ENCODE measurements at places on chromosomes 12 and 14.

DNA sequence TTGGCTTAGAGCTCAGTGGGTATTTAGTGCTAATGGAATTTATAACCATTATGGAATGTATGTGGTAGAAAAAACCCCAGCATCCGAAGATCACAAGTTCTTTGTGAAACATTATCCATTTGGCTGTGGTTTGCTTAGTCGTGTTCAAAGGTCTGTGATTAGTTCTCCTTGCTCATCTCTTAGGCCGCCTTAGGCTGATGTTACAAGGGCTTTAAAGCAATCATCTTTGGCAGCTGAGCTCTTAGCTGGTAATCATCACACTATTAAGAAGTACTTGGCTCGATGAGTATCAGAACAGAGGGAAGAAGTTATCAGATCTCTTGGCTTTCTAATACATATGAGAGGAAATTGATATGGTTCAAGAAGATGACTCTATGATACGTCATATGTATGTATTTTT lies 124.1 kb upstream of the E2F7 start:
- no peak for DNase-seq

- no peak for DNase-seq
Measured at GRCh38 chr14:88879022-88879421, 54.6 kb downstream of the TTC8 start.

- no peak for DNase-seq
Measured at GRCh38 chr14:103144085-103144484, 20.8 kb downstream of the TNFAIP2 start.

GRCh38 chr12:90199006-90199405 lies 490.4 kb upstream of the ATP2B1 start:
- no peak for DNase-seq

- DNase-seq: no peak
Measured at GRCh38 chr14:102591372-102591943, 991 bp upstream of the RCOR1 start.

GRCh38 chr14:104597576-104597975 lies 7.0 kb downstream of the TMEM179 start:
- no peak for DNase-seq

DNA sequence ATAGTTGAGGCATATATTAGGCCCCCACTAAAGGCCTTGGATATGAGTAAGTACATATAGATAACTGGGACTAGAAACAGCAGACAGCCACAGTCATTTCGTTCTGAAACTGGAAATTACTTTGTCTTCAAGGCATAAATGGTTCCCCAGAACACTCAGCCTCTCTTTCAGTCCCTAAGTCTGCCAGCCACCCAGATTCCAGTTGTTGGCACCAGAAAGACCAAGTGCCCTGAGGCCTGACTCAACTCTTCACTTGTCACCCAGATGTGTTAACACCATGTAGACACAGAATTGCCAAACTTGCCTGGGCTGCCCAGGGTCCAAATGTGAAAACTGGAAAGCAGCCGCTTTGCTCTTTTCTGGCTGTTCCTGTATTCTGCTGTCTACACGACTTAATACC lies 3.0 kb upstream of the LGALS3 start:
- DNase-seq: no peak

- no peak for DNase-seq
Measured at GRCh38 chr12:89217472-89217871, 134.8 kb downstream of the DUSP6 start.

- no peak for DNase-seq
Measured at GRCh38 chr12:118513611-118514010, 137.3 kb downstream of the SUDS3 start.

- no peak for DNase-seq
Measured at GRCh38 chr12:92439420-92439805, 263.4 kb upstream of the PLEKHG7 start.

DNA sequence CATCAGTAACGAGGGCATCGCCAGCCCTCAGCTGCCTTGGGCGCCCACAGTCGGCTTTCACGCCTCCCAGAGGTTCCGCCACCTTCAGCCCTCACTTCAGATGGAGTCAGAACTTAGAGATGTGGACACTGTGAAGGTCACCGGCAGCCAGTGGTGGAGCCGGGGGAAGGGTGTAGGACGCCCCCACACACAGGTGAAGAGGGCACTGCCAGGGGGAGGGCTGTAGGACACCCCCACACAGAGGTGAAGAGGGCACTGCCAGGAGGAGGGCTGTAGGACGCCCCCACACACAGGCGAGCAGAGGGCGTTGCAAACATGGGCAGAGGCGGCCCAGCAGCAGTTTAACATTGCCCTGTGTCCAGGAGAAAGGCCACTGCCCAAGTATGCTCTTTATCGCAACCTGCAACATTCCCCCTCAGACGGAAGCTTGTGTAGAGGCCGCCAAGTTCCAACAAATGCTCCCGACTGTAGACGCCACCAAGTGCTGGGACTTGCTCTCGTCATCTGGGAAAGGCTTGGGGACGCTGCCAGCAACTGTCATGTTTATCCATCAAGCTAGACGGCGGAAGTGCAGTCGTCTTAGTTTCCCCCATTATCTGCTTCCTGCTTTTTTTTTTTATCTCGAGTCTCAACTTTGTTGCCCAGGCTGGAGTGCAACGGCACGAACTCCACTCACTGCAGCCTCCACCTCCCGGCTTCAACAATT lies 4.9 kb upstream of the ANKLE2 start:
- DNase-seq: peak; percentile 70

- no peak for DNase-seq
Measured at GRCh38 chr14:92603309-92604242, 90.0 kb downstream of the RIN3 start.

DNA sequence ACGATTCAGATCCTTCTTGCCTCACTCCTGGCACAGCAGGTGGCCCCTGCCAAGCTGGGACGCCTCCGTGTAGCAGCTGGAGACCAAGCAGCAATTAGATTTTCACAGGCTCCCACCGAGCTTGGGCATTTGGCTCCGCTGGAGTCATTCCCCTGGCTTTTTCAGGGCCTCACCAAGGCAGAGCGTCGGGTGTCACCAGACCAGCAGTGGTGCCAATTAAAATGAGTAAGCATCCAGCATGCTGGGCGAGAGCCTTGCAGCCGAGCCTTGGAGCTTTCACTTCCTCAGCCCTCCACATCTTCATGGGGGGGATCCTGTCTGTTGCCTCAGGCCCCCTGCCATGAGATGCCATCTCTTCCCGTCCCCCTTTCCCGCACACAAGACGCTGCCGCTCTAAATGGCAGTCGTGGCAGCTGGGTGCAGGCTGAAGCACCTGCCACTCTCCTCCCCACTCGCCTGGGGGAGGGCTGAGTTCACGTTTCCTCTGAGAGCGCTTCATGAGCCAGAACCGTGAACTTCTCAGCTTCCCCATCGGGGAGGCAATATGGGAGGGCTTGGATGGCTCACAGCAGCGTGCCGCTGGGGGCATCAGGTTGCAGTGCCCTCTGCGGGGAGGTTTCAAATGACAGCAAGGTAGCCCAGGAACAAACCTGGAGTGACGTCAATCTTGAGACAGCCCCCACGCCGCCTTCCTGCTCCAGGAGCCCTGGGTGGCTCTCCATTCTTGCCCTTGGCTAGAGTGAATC lies 11.7 kb downstream of the TPCN1 start:
- no peak for DNase-seq

- no peak for DNase-seq
Measured at GRCh38 chr14:41785696-41786095, 179.0 kb downstream of the LRFN5 start.

GRCh38 chr12:91978143-91978542 lies 167.5 kb downstream of the BTG1 start:
- DNase-seq: no peak

GRCh38 chr14:78530078-78530477 lies 359.9 kb downstream of the NRXN3 start:
- no peak for DNase-seq

DNA sequence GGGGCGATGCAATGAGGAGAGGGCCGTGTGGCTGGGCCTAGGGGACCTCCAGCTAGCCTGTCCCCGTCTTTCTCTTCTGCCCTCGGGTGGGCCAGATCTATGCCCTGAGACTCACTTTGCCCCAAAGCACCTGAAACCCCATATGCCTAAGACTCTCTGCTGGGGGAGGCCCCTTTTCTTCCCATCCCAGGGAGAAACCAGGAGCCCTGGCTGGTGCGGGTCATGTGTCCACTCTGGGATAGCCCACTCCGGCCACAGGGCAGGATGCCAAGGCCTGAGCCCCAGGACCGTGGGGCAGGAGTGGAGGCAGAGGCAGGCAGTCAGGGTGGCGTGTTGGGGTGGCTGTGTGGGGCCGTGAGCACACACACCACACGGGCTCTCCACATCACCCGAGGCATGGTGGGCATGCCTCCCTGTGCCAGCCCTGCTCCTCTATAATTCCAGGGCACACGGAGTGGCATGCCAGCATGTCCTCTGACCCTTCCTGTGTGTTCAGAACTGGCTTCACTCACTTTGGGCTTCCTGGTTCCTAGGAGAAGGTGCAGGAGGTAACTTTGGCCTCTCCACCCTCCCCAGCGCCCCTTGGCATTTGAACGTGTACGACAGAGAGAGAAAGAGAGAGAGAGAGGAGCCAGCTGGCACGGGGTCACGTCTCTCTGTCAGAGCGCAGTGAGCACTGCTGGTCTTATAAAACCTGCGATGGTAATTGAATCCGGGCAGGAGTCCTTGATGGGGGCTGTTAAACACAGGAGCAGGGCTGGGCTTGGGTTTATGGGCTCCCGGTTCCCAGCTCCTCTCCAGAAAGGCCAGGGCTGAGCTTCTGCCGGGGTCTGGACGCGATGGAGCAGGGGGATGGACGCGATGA lies 144.2 kb downstream of the KIF26A start:
- peak; percentile 86 for DNase-seq

- no peak for DNase-seq
Measured at GRCh38 chr12:85393606-85394005, 113.6 kb downstream of the ALX1 start.

DNA sequence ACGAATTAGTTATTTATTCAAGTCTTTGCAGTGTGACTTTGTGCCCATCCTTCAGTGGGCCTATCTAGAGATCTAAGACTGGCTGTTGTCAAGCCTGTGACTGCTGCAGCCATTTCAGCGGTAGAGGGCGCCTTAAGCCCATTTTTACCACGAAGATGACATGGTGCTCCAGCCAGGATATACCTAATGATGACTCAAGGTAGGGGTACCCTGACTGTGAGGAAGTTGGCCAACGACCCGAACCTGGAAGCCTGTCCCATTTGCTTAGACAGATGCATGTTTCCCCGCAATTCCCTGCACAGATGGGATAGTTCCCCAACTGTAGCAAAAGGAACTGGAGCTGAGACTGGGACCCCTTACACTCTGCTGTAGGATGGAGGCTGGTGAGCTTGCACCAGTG lies 41.3 kb downstream of the RAB3IP start:
- DNase-seq: no peak

DNA sequence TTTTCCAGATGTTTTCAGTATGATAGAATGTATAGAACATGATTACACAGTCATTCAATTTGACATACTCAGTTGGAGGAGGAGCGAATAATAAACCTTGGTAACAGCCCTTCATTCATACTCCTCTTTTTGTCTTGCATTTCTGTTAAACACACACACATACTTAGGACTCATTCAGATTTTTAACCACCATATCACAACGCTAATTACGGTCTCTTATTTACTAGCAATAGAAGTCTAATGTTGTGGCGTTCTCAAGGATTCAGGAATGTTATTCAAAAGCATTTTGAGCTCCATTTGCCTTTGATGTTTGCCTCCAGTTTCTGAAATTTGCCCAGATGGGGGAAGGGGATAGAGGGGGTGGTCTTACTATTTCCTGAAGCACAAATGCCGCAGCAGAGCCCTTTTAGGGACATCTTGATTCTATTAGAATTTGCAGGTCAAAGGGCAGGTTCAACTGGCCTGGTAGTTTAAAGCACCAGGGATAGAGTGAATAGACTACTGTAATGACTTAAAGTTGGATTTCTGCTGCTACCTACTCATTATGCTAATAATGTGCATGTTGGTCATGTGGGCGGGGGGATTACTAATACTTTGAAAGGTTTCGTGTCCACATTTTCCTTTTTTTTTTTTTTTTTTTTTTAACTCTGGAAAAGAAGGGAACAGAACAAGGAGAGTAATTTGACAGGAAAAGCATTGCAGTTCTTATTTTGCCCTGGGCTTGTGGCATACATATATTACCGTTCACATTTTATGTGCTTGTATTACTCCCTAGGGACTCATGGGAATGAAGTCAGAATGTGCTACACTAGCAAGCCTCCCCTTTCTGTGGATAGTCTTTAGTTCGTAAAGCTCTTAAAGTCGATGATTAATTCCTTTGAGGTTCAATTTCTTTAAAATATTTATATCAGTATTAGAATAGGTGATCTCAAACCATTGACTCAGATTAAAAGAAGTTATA lies 226.8 kb downstream of the FBXL14 start:
- no peak for DNase-seq

- DNase-seq: no peak
Measured at GRCh38 chr14:96515731-96516130, 13.5 kb downstream of the PAPOLA start.

GRCh38 chr12:80756875-80757274 lies 40.2 kb downstream of the MYF5 start:
- no peak for DNase-seq

- no peak for DNase-seq
Measured at GRCh38 chr12:5513406-5513805, 81.5 kb downstream of the NTF3 start.
